ENCODE measurements at places on chromosomes 5 and 9.

DNA sequence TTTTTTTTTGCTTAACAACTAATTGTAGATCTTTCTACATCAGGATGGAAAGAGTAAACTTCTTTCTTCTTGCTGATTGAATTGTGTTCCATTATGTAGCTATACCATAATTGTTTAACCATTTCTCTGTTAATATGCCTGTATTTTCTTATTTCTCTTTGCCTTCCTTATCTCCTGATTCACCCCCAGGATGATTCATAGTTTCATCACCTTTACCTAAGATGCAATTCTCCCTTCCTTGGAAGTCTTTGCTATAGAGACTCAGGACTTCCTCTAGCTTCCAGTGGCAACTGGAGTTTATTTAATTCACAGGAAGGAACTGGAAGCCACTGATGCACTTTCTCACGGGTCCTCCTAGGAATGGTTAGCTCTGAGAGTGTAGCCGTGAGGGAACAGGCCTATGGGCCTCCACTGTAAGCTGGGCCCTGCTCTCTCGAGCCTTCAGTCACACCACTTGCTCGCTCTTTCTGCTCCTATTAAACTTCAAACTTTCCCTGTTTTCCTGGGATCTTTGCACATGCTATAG, 83.1 kb downstream of the FGF1 start:
- no peaks in the 10 kb centered on the region for H3K36me3 ChIP-seq
- no peak overlapping the region for H3K27ac ChIP-seq
- DNase-seq = no peak
- no peak overlapping the region for H3K4me3 ChIP-seq

DNA sequence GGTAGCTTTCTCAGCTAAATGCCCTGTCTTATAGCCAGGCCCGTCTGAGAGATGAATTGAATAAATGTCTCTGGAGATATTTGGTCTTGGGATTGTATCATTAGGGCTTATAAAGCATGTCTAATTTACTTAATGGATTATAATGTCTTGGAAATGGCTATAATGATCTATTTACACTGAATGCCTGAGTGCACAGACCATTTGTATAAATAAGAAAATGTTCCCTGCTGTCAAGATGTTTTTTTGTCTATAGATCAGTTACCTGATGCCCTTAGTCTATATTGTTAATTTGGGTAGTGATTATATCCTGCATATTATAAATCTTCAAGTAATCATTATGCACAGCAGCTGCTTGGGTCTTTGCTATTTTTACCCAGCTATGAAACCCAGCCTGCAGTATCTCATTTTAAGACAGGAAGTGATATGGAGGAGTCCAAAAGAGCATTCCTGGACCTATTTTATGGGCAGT, 112.9 kb upstream of the ACTBL2 start:
- DNase-seq = no peak
- no peak overlapping the region for H3K4me3 ChIP-seq
- H3K27me3 ChIP-seq = peaks cover 3% of the 10 kb centered on the region
- H3K4me1 ChIP-seq = no peaks in the 10 kb centered on the region
- H3K36me3 ChIP-seq = no peaks in the 10 kb centered on the region

- H3K4me1 ChIP-seq = no peaks in the 10 kb centered on the region
- H3K4me3 ChIP-seq = no peak overlapping the region
- DNase-seq = no peak
- no peaks in the 10 kb centered on the region for H3K36me3 ChIP-seq
- no peaks in the 10 kb centered on the region for H3K27me3 ChIP-seq
Measured at GRCh38 chr9:2257248-2257929, 242.2 kb downstream of the SMARCA2 start.

DNA sequence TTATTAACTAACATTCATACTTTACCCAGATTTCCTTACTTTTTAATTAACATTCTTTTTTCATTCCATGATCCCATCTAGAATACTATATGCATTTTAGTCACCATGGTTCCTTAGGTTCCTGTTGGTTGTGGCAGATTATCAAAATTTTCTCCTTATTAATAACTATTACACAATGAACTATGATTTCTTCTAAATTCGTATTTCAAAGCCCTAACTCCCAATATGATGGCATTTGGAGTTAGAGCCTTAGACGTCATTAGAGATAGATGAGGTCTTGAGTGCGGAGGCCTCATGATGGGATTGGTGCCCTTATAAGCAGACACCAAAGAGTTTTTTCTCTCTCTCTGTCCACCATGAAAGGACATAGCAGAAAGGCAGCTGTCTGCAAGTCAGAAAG, 485.4 kb downstream of the TLR4 start:
- H3K36me3 ChIP-seq = no peaks in the 10 kb centered on the region
- no peaks in the 10 kb centered on the region for H3K27me3 ChIP-seq
- H3K4me1 ChIP-seq = no peaks in the 10 kb centered on the region

DNA sequence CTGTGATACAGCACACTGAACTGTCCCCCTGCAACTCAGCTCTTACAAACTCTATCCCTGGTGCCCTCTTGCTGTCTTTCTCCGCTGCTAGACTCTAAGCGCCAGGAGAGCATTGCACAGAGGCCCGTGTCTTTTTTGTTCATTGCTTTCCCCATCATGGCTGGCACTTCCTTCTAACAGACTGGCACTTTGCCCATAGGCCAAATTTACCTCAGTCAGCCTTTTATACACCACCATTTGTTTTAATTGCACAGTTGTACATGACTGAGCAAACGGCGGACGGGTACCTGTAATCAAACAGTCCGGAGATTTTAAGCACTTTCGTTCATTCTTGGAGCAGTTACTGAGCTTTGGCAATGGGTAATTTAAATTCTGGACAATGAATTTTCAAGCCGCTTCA, 102.2 kb upstream of the CLINT1 start:
- H3K4me1 ChIP-seq = no peaks in the 10 kb centered on the region
- H3K27me3 ChIP-seq = no peaks in the 10 kb centered on the region
- H3K27ac ChIP-seq = no peak overlapping the region
- H3K36me3 ChIP-seq = no peaks in the 10 kb centered on the region
- DNase-seq = no peak
- no peak overlapping the region for H3K4me3 ChIP-seq

DNA sequence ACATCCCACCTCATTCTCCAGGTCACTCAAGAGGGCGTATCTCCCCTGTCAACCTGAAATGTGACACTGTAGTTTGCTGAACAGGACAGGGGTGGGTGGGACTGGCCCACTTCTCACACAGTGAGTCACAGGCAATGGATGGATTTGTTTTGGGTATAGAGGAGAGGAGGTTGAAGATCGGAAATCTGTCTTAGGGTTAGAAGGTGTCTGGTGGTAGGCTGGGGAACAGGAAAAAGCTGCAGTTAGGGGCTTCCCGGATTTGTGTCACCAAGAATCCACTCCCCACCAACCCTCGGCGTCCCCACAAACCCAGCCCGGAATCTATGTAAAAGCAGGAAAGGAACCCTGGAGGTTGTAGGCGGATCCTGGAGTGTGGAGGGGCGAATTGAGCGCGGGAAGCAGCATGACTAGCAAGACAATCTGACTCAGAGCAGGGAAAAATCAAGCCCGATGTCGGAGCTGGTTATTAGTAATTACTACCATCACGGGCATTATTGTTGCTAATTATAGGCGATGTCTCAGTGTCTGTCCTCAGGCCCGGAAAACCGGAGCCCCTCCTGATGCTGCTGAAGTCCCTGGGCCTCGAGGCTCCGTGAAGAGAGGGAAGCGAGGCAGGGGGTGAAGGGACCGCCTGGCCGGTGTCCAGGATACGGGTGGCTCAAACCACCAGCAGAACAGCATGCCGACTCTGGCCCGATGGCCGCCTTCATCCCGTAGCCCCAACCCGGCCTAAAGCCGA, 1.7 kb upstream of the IRX1 start:
- H3K27me3 ChIP-seq = no peaks in the 10 kb centered on the region
- H3K27ac ChIP-seq = no peak overlapping the region
- DNase-seq = no peak
- H3K4me1 ChIP-seq = no peaks in the 10 kb centered on the region

DNA sequence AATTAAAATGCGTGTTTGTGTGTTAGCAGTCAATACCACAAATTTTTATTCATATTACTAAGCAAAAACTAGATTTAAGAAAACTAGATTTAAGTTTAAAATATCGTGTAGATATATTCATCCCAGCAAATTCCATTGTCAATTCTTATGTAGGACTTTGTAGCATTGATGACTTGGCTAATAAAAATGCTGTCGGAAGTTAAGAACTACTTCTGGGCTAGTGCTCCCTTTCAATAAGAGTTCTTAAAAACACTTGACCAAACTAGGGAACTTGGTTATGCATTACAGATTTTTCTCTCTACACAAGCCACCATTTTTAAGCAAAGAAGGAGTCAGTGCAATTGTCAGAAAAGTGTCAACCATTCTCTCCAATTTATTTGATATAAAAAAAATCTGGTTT, 68.7 kb upstream of the RAD23B start:
- no peaks in the 10 kb centered on the region for H3K4me1 ChIP-seq
- no peaks in the 10 kb centered on the region for H3K27me3 ChIP-seq
- no peak for DNase-seq
- H3K36me3 ChIP-seq = no peaks in the 10 kb centered on the region

DNA sequence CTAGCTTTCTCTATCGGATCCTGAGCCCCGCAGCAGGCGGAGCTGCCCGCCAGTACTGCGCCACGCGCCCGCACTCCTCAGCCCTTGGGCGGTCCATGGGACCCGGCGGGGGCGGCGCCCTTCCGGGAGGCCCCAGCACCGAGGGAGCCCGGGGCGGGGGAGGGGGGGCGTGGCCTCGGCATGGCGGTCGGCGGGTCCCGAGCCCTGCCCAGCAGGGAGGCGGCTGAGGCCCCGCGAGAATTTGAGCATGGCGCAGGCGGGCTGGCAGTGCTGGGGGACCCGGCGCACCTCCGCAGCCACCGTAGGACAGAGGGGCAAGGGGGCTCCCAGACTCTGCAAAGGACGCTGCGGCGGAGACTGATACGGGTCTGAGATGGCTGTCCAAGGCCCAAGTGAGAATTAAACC, 6.8 kb downstream of the ZDHHC11B start:
- H3K36me3 ChIP-seq = no peaks in the 10 kb centered on the region
- no peak for DNase-seq
- no peaks in the 10 kb centered on the region for H3K27me3 ChIP-seq

- H3K4me1 ChIP-seq = no peaks in the 10 kb centered on the region
- H3K27ac ChIP-seq = no peak overlapping the region
- DNase-seq = no peak
Measured at GRCh38 chr9:68821911-68822310, 116.9 kb downstream of the PIP5K1B start.

DNA sequence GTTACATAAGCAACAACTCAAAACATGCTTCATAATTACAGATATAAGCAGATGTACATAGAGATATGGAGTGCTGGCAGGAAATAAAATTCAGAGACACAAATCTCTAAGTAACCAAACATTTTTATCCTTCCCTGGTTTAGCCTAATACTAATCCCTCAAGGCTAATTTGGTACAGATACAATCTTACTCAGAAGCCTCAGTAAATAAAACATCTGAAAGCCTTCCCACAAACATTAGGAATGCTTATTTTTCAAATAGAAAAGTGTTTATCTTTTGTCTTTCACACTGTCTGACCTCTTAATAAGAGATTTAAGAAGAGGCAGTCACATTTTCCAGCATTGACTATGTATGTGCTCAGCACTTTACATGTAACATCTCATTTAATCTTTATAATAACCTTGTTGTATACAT, 399.4 kb downstream of the ARRDC3 start:
- no peaks in the 10 kb centered on the region for H3K4me1 ChIP-seq
- H3K36me3 ChIP-seq = no peaks in the 10 kb centered on the region
- DNase-seq = no peak
- H3K27me3 ChIP-seq = no peaks in the 10 kb centered on the region
- H3K27ac ChIP-seq = no peak overlapping the region
- H3K4me3 ChIP-seq = no peak overlapping the region

- DNase-seq = no peak
- H3K4me1 ChIP-seq = peaks cover 84% of the 10 kb centered on the region
- H3K4me3 ChIP-seq = no peak overlapping the region
- H3K36me3 ChIP-seq = no peaks in the 10 kb centered on the region
- no peak overlapping the region for H3K27ac ChIP-seq
Measured at GRCh38 chr9:99108131-99108530, 3.2 kb downstream of the TGFBR1 start.

GRCh38 chr9:137823986-137824771, 53.4 kb upstream of the CACNA1B start:
- no peaks in the 10 kb centered on the region for H3K27me3 ChIP-seq
- no peak overlapping the region for H3K27ac ChIP-seq
- no peaks in the 10 kb centered on the region for H3K4me1 ChIP-seq
- peaks cover 62% of the 10 kb centered on the region for H3K36me3 ChIP-seq
- no peak for DNase-seq

- no peak overlapping the region for H3K27ac ChIP-seq
- H3K27me3 ChIP-seq = peaks cover under 1% of the 10 kb centered on the region
- H3K4me1 ChIP-seq = no peaks in the 10 kb centered on the region
- H3K36me3 ChIP-seq = no peaks in the 10 kb centered on the region
Measured at GRCh38 chr5:151318850-151319732, 15.5 kb upstream of the SLC36A3 start.

GRCh38 chr5:79436821-79437220, 77.1 kb downstream of the HOMER1 start:
- no peak for DNase-seq
- H3K4me1 ChIP-seq = no peaks in the 10 kb centered on the region
- H3K27me3 ChIP-seq = no peaks in the 10 kb centered on the region
- peaks cover 14% of the 10 kb centered on the region for H3K36me3 ChIP-seq

GRCh38 chr9:110186254-110186653, 21.7 kb downstream of the C9orf152 start:
- peaks cover 43% of the 10 kb centered on the region for H3K4me1 ChIP-seq
- no peak for DNase-seq
- no peaks in the 10 kb centered on the region for H3K36me3 ChIP-seq
- no peak overlapping the region for H3K4me3 ChIP-seq
- no peak overlapping the region for H3K27ac ChIP-seq

- DNase-seq = no peak
- no peaks in the 10 kb centered on the region for H3K4me1 ChIP-seq
- no peaks in the 10 kb centered on the region for H3K27me3 ChIP-seq
- no peak overlapping the region for H3K4me3 ChIP-seq
- H3K27ac ChIP-seq = no peak overlapping the region
- H3K36me3 ChIP-seq = no peaks in the 10 kb centered on the region
Measured at GRCh38 chr5:119741691-119742090, 112.3 kb downstream of the FAM170A start.

- H3K36me3 ChIP-seq = peaks cover 84% of the 10 kb centered on the region
- DNase-seq = no peak
- 0 out of 2 replicates have a peak, but pooled peaks cover 3% of the 10 kb centered on the region for H3K4me1 ChIP-seq
- H3K27ac ChIP-seq = no peak overlapping the region
Measured at GRCh38 chr9:129990269-129991010, 52.5 kb downstream of the FNBP1 start.

DNA sequence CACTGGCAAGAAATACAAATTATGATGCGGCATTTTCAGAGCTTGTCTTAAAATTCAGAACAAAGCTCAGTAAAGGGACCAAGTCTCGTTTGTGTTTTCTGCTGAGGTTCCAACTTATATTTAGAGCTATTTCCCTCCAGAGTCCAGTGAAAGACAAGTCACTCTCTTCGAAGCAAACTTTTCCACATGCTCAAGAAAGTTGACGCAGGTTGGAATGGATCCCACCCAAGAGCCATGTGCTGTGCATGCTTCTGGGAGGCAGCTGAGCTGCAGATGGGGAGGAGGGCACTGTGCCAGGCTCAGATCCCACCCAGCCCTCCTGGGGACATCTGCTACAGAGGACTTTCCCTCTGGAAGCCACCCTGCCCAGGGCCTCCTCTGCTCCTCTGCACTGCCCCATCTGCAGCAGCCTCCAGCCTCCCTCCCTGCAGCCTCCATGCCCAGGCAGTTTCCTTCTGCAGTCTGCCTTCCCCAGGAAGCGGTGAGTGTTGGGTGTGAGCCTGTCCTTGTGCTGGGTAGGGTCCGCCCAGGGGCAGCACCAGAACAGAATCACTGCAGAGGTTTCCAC, 75.3 kb downstream of the COL23A1 start:
- no peaks in the 10 kb centered on the region for H3K27me3 ChIP-seq
- H3K4me1 ChIP-seq = no peaks in the 10 kb centered on the region
- H3K27ac ChIP-seq = no peak overlapping the region
